ENCODE measurements at places on chromosomes 12 and 14.

- DNase-seq = no peak
Measured at GRCh38 chr12:78120866-78121560, 290.3 kb downstream of the NAV3 start.

DNA sequence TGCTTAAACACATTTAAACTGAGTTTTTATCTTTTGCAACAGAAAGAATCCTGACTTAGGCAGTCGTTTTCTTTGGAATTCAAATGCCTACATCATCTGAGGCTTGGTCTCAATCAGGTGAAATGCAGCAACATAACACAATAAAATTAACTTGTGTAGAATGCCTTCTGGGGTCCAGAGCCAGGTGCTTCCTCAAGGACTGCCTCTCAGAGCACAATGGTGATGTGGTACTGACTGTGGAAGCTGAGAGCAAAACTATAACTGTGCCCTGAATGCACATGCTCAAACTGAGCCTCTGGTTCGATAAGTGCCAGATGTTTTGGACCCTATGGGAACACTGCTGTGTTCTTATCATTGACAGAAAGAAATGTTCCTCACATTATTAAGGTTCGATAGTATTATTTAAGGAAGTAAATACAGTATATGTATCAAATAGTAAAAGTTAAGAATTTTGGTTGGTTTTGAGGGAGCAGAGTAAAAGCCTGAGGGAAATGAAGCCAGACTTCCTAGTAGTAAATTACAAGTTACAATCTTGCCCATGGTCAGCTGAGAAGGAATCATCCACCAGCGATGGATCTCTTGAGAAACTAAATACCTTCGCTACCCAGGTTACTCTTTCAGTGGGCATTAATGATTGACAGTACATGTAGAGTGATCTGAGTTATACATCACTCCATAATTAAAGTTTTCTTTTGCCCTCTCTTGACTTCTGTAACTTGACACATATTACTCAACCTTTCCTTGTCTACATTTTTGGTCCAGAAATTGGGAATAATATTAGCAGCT lies 122.9 kb upstream of the ATP2B1 start:
- no peak for DNase-seq

- no peak for DNase-seq
Measured at GRCh38 chr12:57162553-57163125, 15.2 kb upstream of the LRP1-AS start.

GRCh38 chr12:33223956-33224355 lies 215.7 kb downstream of the SYT10 start:
- DNase-seq = no peak

GRCh38 chr14:57641776-57642175 lies 148.1 kb upstream of the CCDC198 start:
- no peak for DNase-seq

DNA sequence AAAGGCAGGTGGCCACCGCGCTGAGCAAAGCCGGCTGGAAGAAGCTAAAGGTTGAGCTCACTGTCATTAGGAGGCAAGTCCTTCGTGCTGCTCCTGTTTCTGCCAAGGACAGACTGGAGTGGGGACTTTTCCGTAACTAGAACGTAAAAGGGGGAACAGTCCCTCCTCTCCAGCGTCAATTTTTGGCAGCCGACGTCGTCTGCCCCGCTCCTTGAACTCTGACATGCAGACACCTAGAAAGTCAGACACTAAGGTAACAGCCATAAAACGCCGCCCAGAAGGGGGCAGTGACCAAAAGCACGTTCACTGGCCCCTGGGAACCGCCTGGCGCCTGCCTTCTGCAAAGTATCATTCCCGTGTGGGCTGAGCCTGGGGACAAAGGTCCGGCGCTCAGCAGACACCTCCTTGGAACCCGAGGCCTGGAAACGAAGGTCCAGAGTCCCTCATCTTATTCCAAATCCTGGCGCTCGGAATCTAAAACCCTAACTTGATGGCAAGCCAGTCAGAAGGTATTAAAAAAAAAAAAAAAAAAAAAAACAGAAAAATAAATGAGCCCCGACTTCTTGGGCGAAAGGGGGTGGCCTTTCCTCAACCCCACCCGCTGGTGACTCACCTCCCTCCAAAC lies 1.1 kb upstream of the LRP1 start:
- no peak for DNase-seq

DNA sequence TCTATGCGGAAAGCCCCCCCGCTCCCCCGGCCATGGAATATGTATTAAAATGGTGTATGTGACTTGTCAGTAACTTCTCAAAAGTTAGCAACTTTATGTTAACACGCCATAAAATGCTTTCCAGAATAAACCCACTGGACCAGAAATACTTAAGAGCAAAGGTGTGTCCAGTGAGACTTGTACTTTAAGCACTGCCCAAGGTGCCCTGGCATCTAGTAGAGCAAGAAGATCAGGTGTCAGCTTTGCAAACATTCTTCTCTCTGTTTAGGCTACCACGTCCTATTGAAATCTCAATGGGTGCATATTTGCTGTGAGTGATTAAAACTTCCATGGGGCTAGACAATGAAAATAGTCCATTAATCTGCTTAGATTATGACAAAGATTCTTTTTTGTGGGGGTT lies 201.2 kb downstream of the ESR2 start:
- DNase-seq = no peak

DNA sequence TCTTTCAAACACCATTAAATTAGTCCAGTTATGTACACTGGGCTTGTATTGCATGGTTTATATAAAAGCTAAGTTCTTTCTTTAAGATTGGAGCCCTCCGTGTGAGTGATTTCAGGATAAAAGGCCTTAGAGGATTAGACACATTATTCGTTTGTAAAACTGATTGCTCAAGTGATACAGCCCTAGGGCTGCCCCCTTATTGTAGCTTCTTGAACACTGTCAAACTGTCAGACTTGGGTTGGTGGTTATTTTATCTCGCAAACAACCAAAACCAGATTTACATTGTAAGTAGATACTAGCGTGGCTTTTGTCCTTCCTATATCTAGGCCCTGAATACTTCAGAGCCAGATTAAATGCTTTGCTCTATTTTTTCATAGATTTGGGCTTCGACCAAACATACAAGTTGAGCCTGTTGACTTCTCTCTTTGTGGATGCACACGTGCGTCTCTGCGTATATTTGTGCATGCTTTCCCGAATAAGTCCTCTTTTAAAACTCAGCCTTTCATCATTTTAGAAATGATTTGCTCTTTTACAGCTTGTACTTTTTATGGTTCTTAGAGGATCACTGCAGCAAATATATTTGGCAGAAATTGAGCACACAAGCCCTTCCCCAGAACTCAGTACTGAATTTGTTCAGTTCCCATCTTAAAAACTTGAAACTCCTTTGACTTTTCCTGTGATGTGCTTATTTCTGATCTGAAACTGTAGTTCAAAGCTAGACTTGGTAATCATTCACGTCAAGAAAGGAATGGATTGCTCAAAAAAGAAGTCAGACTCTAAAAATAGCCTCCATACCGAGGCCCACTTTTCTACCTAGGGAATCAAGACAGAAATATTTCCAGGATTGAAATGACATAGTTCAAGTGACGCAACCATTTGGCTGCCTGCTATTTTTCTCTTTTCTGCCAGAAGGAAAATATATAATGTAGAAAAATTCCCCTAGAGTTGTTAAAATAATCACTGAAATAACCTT lies 129.5 kb downstream of the ETV6 start:
- no peak for DNase-seq

GRCh38 chr12:79597910-79598309 lies 92.9 kb downstream of the PAWR start:
- DNase-seq = no peak

GRCh38 chr14:54600717-54601109 lies 33.8 kb downstream of the SAMD4A start:
- no peak for DNase-seq

DNA sequence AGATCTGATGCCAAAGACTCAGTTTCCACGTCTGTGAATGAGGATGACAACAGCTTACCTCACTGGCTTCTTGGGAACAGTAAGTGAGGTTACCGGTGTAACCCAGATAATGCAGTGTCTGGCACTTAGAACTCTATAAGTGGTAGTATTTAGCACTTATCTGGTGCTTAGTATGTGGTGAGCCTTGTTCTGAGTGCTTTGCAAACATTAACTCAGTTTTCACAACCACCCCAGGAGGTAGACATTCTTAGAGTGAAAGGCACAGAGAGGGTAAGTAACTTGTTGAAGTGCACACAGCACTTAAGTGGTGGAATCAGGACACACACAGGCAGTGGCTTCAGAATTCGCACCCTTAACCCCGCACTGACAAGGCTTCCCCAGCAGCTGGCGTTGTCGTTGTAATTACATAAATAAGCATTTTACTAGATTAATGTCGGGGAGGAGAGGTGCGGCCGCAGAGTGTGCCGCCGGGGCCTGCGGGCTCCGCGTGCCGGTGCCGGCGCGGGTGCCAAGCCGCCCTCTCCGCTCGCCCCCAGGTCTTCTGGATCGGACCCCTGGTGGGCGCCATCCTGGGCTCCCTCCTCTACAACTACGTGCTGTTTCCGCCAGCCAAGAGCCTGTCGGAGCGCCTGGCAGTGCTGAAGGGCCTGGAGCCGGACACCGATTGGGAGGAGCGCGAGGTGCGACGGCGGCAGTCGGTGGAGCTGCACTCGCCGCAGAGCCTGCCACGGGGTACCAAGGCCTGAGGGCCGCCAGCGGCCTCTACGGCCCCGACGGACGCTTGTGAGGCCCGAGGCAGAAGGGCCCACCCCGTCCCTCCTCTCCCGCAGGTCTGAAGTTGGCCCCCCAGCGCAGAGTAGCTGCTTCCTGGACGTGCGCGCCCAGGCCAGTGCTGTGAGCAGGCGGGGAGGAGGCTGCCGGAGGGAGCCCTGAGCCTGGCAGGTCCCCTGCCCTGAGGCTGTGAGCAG lies 4.6 kb downstream of the AQP2 start:
- DNase-seq = no peak

DNA sequence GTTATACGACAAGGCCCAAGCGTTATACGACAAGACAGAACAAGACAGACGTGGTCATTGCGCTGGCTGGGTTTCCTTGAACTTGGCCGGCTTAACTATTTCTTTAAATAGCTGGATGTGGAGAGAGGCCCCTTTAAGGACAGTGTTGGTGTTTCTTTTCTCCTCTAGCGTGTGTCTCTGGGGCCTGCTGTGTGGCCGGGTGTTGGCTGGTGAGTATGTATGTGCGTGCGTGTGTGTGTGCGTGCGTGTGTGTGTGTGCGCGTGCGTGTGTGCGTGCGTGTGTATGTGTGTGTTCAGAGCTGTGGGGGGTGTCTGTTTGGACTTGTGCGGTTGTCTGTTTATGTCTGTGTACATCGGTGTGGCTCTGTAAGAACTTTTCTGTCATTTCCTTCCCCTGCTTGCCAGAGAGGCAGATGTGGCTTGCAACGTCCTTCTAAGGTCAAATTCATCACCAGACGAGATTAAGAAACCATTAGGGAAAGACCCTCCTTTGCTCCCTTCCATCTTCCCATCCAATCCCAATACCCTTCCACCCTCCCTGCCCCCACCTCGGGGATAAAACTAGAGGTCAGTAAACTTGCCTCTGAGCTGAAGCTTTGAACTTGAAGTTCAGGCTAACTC lies 78.6 kb upstream of the TBX3 start:
- no peak for DNase-seq

DNA sequence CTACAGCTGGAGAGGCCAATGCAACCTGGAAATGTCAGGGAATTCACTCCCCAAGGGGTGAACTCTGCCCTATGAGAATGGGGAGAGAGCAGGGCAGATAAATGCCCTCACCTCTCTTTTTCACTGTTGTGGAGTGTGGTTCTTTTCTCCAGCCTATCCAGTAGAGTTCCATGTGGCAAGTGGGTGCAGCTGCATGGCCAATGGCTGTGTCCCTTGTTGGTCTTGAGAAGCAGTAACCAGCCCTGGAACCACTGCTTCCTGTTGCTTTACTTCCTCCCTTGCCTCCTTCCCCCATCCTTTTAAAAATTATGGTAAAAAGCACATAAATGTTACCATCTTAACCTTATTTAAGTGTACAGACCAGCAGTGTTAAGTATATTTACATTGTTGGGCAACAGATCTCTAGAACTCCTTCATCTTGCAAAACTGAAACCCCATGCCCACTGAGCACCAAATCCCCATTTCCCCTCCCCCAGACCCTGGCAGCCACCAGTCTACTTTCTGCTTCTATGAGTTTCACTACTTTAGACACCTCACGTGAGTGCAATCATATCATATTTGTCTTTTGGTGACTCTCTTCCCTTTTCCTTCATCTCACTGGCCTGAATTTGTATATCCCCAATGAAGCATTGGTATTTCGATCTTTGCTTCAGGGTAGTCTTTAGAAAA lies 77.0 kb upstream of the GRIP1 start:
- no peak for DNase-seq

- DNase-seq = no peak
Measured at GRCh38 chr12:29008786-29009185, 140.3 kb upstream of the FAR2 start.

DNA sequence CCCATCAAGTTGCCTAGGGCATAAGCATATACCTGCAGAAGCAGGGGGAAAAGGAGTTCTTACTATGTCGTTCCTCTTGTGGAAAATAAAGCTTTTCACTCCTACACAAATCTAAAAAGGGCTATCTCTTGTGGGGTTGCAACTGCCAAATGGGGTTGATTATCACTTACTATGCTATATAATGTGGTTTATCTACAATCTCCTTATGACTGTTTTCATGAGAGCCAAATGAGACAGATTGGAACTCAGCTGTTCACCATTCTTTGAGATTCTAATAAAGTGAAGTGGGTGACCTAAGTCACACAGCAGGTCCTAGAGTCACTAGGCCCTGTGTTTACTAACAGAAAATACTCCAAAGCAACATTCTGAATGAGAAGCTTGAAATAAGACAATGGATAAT lies 47.7 kb downstream of the CIT start:
- no peak for DNase-seq

- DNase-seq = no peak
Measured at GRCh38 chr14:104334424-104335161, 196.2 kb downstream of the KIF26A start.

DNA sequence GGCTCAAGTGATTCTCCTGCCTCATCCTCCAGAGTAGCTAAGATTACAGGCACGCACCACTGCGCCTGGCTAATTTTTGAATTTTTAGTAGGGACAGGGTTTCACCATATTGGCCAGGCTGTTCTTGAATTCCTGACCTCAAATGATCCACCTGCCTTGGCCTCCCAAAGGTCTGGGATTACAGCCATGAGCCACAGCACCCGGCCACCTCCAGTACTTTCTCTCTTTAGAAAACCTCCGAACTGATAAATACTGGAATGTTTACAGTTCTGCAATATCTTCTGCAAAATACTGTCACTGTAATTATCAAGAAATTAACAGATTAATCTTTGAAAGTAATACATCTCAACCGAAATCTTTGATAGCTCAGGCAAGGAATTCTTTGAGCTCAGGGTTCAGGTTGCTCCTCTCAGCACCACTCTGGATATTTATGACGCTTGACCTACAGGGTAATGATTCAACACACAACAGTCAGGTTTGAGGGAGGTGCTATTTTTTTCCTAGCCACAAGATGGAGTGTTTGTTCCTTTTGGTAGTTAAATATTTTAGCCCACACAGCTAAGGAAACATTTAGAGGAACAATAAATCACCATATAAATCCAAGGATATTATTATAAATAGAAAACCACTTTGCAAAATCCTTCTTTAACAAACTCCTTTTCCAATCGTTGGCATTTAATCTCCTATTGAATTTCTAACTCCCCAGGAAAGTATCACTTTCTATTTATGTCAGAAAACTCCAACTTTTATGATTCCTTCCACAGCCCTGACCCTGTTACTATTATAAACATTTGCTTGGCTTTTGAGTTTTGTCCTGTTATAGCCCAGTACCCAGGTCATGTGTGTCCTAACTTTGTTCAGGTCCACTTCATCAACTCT lies 48.6 kb upstream of the GTF2A1 start:
- peak; percentile 24 for DNase-seq
